ENCODE measurements at places on chromosomes 4 and X. TPM values are rescaled to one million over a fixed set of nuclear protein-coding genes. Genes with fewer than 3 reads are reported as not detected.

CT47B1 gene
- total RNA-seq = not detected

ANOS1 gene
- total RNA-seq = 27.3 TPM

NRK gene
- total RNA-seq = 3.1 TPM

PLRG1 gene
- 78.3 TPM for total RNA-seq

RRH gene
- total RNA-seq = not detected

LRBA gene
- total RNA-seq = 69.1 TPM

FRMPD4 gene
- total RNA-seq = 1.4 TPM

NOX1 gene
- not detected for total RNA-seq

DNA sequence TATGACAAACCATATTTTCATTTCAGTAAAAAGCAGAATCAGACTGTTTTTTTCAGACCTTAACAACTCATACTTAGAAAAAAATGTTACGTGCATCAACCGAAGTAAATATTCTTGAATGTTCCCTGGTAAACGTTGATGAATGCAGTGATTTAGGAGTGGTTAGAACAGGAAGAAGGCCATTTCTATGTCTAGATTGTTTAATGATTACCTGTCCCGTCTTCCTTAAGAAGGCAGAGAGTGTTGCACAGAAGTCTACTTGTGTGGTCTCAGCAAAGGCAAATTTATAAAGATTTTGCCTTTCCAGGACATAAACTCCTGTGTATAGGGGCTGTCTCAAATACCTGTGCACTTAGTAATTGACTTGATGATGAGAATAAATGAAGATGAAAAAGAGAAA, 134.5 kb downstream of the MGST2 start:
- no peak for DNase-seq

- DNase-seq = no peak
Observed at GRCh38 chr4:138707746-138708677, 307.6 kb upstream of the NOCT start.

GRCh38 chr4:173111031-173111430, 57.6 kb upstream of the GALNT7 start:
- DNase-seq = no peak

GRCh38 chr4:112312610-112313239, 15.6 kb downstream of the ALPK1 start:
- no peak for DNase-seq

DNA sequence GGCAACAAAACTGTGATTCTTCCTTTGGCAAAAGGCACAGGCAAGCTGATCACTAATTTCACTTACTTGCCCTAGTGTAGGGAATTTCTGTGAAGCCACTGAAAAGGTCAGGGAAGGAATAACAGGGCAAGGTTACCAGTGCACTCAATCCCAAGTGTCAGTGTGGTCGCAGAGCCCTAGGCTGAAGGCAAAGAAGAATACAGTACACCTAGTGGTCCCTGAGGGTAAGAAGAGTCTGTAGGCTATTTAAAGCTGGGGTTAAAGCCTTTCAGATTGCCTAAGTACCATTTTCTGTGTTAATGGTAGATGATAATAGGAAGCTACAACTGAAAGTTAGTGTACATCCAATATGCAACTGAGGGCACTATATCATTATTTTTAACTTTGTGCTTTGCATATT, 173.6 kb upstream of the NRK start:
- DNase-seq = no peak

- no peak for DNase-seq
Observed at GRCh38 chr4:138438608-138439007, 196.5 kb upstream of the SLC7A11 start.

DNA sequence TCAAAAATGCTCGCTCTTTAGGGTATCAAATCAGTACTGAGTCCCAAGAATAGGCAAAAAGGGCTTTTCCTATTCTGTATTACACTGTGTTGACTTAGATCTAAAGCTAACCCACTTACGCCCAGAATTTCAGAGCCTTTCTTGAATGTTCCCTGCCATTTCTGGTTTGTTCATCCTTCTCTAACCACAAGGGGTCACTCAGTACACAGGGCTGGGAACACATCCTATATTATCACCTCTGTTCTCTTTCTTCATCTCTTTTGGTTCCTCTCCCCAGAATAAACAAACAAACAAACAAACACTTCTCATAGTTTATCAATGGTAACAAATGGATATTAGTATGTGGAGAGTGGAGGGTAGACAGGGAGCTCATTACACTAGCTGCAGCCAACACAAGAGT, 25.5 kb upstream of the MORC4 start:
- DNase-seq = no peak

- DNase-seq = no peak
Observed at GRCh38 chr4:57270346-57270745, 160.2 kb upstream of the IGFBP7 start.

- no peak for DNase-seq
Observed at GRCh38 chr4:154044742-154045485, 256.0 kb upstream of the SFRP2 start.

DNA sequence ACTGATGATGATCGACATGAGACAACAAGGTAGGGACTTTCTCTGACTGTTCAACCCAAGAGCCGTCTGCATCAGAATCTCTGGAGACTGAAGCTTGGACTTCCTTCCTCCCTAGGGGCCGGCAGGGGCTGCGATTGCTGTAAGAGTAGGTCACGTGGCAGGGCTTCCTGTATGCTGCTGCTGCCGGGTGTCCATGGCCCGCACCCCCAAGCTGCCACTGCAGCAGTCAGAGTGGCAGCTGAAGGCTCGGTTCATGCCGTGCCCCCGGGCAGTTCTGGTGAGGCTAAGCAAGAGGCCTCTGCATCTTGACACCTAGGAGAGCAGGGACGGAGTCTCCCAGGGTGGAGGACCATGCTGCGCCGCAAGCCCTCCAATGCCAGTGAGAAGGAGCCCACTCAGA, at the start of gene SASH3:
SASH3 (plus strand) TSS at position 203 of the 400 bp plus-strand sequence; CDS start at position 352, 149 bp downstream.
- DNase-seq = no peak

- DNase-seq = no peak
Observed at GRCh38 chr4:135201081-135201480, 999.5 kb upstream of the PABPC4L start.

DNA sequence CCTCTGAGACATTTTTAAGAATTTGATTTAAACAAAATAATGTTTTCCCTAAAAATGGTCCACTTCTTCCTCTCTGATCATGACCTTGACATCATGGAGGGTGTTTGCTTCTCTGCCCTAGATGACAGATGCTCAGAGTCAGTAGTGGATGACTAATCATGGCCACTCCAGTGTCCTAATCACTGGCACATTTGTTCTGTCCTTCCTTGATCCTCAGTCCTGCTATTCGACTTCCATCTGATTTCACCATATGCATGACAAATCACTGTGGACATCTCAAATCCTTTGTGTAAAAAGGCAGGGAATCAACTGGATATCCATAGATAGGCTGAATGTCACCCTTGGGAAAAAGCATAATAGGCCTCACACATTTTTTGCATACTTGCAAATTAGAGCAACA, 9.0 kb downstream of the CRMP1 start:
- no peak for DNase-seq

GRCh38 chr4:3442460-3442958, 741 bp downstream of the HGFAC start:
- no peak for DNase-seq

- no peak for DNase-seq
Observed at GRCh38 chr4:7183161-7183560, 9.2 kb upstream of the SORCS2 start.

GRCh38 chr4:62057031-62057430, 856.9 kb downstream of the ADGRL3 start:
- no peak for DNase-seq

GRCh38 chrX:148380650-148381561, 119.5 kb upstream of the AFF2 start:
- no peak for DNase-seq

DNA sequence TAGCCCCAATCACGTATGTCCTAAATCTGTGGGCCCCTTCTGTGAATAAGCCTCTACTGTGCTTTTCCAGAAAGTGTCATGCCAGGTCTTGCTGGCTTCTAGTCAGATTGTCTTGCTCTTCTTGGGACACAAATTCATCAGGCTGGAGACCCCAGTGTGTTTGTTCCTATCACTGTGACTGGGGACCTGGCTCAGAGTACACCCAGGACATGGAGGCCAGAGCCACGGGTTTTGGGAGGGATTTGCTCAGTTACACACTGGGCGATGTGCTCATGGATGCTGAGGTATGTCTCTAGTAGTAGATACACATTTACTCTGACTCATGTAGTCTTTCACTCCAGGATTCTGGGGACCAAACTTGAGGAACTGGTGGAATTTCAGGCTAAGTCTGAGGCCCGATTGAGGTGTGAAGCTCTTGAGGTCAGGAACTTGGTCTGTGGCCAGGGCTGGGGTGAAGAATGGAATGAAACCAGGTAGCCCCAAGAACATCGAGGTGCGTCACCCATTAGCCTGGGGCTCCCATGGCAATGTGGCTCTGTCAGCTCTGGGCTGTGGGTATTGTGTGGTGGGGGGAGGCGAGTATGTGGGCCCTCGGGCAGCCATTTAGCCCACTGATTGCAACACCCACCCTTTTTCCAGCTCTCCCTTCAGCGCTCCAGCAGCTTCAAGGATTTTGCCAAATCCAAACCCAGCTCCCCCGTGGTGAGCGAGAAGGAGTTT, 7.7 kb downstream of the SASH3 start:
- DNase-seq = no peak

GRCh38 chr4:124883632-124884031, 171.1 kb upstream of the ANKRD50 start:
- no peak for DNase-seq

DNA sequence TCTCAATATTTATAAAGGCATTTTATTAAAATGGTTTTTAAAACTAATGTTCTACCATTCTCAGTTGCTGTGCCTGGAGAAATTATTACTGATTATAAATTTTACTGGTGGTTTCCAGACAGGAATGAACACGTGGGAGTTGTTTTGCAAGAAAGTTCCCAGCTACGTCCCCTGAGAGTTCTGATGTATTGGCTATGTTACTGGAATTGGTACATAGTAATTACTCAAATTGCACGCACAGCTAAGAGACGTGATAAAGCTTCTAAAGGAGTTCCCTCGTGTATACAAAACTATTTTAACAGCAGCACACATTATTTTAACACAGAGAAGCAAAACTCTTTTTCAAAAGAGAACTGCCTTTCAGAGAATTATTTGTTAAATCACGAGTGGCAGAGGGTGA, 292.2 kb downstream of the NLGN4X start:
- no peak for DNase-seq

DNA sequence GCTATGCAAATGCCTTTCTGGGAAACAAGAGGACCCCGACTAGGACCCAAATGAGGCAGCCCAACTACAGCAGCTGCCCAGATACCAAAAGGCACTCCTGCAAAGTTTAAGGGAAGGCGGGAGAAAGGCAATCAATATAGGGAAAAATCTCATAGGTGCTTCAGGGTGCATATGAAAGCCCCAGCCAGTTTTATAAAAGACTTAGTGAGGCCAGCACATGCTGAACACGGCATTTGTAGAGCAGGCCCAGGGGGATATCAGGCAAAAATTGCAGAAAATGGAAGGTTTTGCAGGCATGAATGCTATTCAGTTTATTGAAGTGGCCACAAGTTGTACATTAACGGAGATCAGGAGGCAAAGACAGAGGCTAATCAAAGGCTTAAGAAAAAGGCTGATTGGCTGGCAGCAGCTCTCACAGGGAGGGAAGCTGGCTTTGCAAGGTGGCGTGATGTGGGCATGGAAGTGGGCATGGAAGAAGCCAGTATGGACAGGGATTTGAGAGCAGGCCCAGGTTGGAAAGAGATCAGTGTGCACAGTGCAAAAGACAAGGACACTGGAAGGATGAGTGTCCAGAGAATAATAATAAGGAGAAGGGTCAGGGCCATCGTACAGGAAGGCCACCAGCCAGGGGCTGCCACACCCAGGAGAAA, 37.7 kb upstream of the UGT2B7 start:
- DNase-seq = no peak

- DNase-seq = no peak
Observed at GRCh38 chr4:56099378-56099786, 150.6 kb downstream of the CEP135 start.

GRCh38 chr4:184732126-184732525, 1.8 kb downstream of the CENPU start:
- DNase-seq = no peak
